SHP77 treated with DMSO at 0.1 percent for 48 hours (cell line): ENCODE measurements at places on chromosomes 12 and 14.
A peak's percentile ranks its signal among the peaks of the same experiment; 100 is the strongest.

GRCh38 chr12:111685322-111685810, 390 bp downstream of the BRAP start:
- no peak for DNase-seq

- no peak for DNase-seq
These were observed 21.2 kb downstream of the GOLGA3 start for GRCh38 chr12:132807295-132808092.

- no peak for DNase-seq
These were observed 54.1 kb upstream of the CHST11 start for GRCh38 chr12:104402630-104403029.

GRCh38 chr12:48777501-48778400, 11.1 kb downstream of the ADCY6 start:
- no peak for DNase-seq

DNA sequence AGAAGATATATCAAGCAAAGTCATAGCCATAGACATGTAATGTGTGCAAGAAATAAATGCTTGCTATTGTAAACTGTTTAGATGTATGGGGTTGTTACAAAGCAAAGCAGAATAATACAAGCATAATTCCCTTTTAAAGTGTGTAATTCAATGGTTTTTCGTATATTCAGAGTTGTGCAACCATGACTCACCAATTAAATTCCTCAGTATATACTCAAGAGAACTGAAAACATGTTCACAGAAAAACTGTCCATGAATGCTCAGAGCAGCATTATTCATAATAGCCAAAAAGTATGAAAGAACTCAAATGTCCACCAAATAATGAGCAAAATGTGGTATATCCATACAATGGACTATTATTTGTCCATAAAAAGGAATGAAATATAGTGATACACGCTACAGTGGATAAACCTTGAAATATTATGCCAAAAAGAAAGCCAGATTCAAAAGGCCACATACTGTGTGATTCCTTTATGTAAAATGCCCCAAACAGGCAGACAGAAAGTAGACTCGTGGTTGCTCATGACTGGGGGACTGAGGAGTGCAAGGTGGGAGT, 9.3 kb downstream of the GXYLT1 start:
- DNase-seq, result no peak

GRCh38 chr12:120331390-120331789, 3.8 kb upstream of the PLA2G1B start:
- no peak for DNase-seq

- peak; percentile 36 for DNase-seq
These were observed 48.5 kb downstream of the CHST11 start for GRCh38 chr12:104505095-104505818.

- no peak for DNase-seq
These were observed 168.5 kb downstream of the FOXN3 start for GRCh38 chr14:89248411-89249064.

GRCh38 chr12:107372229-107372658, 278.9 kb upstream of the CRY1 start:
- no peak for DNase-seq
